PC-9 (cell line): ENCODE measurements at places on chromosomes 3 and 15. TPM values are rescaled to one million over a fixed set of nuclear protein-coding genes. Genes with fewer than 3 reads are reported as not detected.

DNA sequence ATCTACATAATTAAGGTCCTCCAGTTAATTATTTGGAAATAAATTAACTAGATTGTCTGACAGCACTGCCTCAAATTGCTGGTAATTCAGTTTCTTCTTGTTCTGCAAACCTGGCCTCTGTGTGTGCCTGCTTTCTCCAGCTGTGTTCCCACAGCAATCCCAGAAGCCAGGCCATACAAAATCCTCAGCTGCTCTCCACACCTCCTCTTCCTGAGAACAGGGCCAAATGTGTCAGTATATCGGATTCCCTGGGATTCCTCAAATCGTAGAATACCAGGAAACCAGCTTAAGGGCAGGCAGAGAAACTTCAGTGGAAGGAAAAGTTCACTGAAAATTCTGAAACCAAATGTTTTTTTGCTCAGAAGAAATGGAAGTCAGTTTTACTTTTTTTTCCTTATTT is 261.4 kb downstream of the ZMAT3 start:
- no peaks in the 10 kb centered on the region for H3K36me3 ChIP-seq
- no peaks in the 10 kb centered on the region for H3K27me3 ChIP-seq
- H3K4me1 ChIP-seq: no peaks in the 10 kb centered on the region

GRCh38 chr15:40847223-40847961 is 3.5 kb downstream of the SPINT1 start:
- H3K4me3 ChIP-seq: peak overlapping the region; percentile 71; the same call in 1 of the 2 replicates
- no peaks in the 10 kb centered on the region for H3K27me3 ChIP-seq
- H3K4me1 ChIP-seq: peaks cover 31% of the 10 kb centered on the region
- peak; percentile 77 for DNase-seq
- peak overlapping the region; percentile 93 for H3K27ac ChIP-seq

DNA sequence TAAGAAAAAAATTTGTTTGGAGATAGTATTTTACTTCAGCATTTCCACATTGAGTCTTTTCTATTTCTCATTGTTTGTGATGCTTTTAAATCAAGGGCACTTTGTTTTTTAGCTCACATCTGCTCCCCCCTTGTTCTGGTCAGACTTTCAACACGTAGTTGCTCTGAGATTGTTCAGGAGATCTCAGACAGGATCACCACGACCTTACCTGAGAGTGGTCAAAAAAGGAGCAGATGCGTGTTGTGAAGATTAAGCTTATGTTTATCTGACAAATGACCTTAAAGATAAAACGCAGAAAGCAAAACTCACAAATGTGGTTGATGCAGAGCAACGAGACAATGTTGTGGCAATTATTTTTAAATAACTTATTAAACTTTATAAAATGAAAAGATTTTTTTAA is 298.3 kb downstream of the ROBO2 start:
- no peak overlapping the region for H3K27ac ChIP-seq
- no peak for DNase-seq
- no peaks in the 10 kb centered on the region for H3K4me1 ChIP-seq
- no peaks in the 10 kb centered on the region for H3K27me3 ChIP-seq
- H3K4me3 ChIP-seq: no peak overlapping the region
- H3K36me3 ChIP-seq: no peaks in the 10 kb centered on the region

The GOLGA6L4 gene
- total RNA-seq: 1.8 and 2.3 TPM in 2 replicates

GRCh38 chr3:163533381-163533780 is 1544.9 kb downstream of the SI start:
- H3K4me1 ChIP-seq: no peaks in the 10 kb centered on the region
- H3K36me3 ChIP-seq: no peaks in the 10 kb centered on the region
- DNase-seq: no peak
- H3K27ac ChIP-seq: no peak overlapping the region

GRCh38 chr3:16849229-16849628 is 35.5 kb upstream of the PLCL2 start:
- no peak for DNase-seq
- no peak overlapping the region for H3K4me3 ChIP-seq
- H3K4me1 ChIP-seq: no peaks in the 10 kb centered on the region

- no peaks in the 10 kb centered on the region for H3K27me3 ChIP-seq
- DNase-seq: no peak
- no peak overlapping the region for H3K4me3 ChIP-seq
- H3K4me1 ChIP-seq: no peaks in the 10 kb centered on the region
- no peaks in the 10 kb centered on the region for H3K36me3 ChIP-seq
Observed at GRCh38 chr3:65101450-65101849, 413.6 kb upstream of the ADAMTS9 start.

- no peak overlapping the region for H3K27ac ChIP-seq
- H3K27me3 ChIP-seq: no peaks in the 10 kb centered on the region
- no peaks in the 10 kb centered on the region for H3K4me1 ChIP-seq
- no peak overlapping the region for H3K4me3 ChIP-seq
Observed at GRCh38 chr3:16337856-16338540, 73.0 kb downstream of the OXNAD1 start.

- H3K27ac ChIP-seq: no peak overlapping the region
- H3K36me3 ChIP-seq: no peaks in the 10 kb centered on the region
- DNase-seq: no peak
Observed at GRCh38 chr3:144815655-144816054, 844.0 kb downstream of the DIPK2A start.

The TRMT10C gene
- 26.0 and 34.2 TPM in 2 replicates for total RNA-seq

DNA sequence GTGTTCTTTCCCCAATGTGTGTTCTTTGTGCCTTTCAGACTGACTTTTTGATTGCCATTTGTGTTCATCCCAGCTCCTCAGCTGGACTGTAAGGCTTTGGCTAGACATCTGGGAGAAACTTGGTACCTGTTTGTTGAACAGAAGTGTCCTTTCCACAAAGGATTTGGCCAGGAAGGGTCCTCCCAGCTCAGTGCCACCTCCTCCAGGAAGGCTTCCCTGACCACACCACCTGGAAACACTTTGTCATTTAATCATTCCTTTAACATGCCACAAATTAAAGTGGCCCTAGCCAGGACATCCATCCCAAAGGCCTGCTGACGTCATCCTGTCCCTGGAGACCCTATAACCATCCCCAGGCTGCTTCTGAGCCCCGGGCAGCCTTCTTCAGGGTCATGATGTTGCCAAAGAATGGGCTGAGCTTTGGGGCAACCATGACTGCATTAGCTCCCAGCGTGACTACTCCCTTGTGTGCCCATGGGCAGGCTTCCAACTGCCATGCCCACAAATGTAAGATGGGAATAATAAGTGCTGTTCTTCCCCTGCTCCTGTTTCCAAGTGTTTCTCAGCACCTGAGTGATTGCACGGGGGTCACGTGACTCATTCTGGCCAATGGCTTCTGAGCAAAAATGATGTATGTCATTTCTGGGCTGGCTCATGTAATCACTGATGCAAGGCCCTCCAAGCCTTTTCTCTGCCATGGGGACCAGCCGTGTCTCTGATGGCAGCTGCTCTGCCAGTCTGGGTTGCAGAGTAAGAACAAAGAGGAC is 112.5 kb upstream of the SMAD3 start:
- H3K4me3 ChIP-seq: no peak overlapping the region
- no peak for DNase-seq
- peaks cover 33% of the 10 kb centered on the region for H3K4me1 ChIP-seq
- H3K27me3 ChIP-seq: no peaks in the 10 kb centered on the region

The EPHA6 gene
- 1.2 TPM in 2 replicates for total RNA-seq

The GOLGA8A gene
- 50.7 and 60.7 TPM in 2 replicates for total RNA-seq

The WDR93 gene
- 1.1 and 1.8 TPM in 2 replicates for total RNA-seq

The ZNF620 gene
- 4.1 and 4.7 TPM in 2 replicates for total RNA-seq

GRCh38 chr15:72902245-72902918 is 118.8 kb upstream of the ADPGK start:
- no peaks in the 10 kb centered on the region for H3K4me1 ChIP-seq
- H3K27me3 ChIP-seq: peaks cover 78% of the 10 kb centered on the region
- H3K27ac ChIP-seq: no peak overlapping the region
- no peak for DNase-seq
- H3K4me3 ChIP-seq: no peak overlapping the region
- no peaks in the 10 kb centered on the region for H3K36me3 ChIP-seq
